Articular chondrocyte of knee joint (primary cell): ENCODE measurements at places on chromosomes 5 and 9. TPM values are rescaled to one million over a fixed set of nuclear protein-coding genes. Genes with fewer than 3 reads are reported as not detected.

NR2F1 gene
- total RNA-seq = 0.76 and 1.2 TPM in 2 replicates

IRX4 gene
- not detected in 2 replicates for total RNA-seq

MOCS2 gene
- total RNA-seq = 54.2 and 67.5 TPM in 2 replicates

PCDHGB4 gene
- total RNA-seq = 24.4 and 26.2 TPM in 2 replicates

QRFP gene
- total RNA-seq = not detected in 2 replicates
